ENCODE measurements at places on chromosomes 3 and 15.

GRCh38 chr3:43171748-43172147 is 65.9 kb upstream of the POMGNT2 start:
- DNase-seq = no peak

- peak; percentile 42 for DNase-seq
Observed at GRCh38 chr3:156615592-156616173, 58.7 kb upstream of the TIPARP start.

- DNase-seq = no peak
Observed at GRCh38 chr3:42709621-42710020, 7.0 kb upstream of the HHATL start.

DNA sequence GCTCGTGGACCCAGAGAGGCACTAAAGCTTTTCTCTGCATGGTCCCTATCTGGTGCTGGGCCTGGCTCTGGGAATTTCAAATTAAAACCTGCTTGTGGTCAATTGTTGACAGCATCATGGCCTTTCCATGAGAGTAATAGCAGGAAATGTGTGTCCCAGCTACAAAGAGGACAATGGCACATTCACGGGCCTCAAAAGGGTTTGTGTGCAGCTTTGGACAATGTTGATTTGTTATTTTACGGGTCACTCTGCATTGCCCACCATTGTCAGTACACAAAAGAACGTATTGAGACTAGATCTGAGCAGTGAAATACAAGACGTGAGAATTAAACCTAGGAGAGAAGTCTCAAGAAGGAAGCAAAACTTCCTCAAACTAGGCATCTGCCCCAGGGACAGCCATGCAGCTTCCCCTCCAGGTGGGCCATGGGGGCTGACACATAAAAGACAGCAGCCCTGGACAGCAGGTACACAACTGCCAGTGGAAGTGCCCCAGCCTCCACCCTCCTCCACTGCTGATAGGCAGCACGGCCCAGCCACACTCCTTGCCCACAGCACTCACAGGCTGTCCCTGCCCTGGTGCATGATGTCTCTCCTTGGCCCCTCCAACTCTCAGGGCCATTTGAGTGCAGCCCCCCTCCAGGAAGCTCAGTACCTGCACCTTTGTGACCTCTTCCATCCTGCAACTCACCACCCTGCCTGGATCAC is 15.9 kb upstream of the LTF start:
- DNase-seq = no peak

DNA sequence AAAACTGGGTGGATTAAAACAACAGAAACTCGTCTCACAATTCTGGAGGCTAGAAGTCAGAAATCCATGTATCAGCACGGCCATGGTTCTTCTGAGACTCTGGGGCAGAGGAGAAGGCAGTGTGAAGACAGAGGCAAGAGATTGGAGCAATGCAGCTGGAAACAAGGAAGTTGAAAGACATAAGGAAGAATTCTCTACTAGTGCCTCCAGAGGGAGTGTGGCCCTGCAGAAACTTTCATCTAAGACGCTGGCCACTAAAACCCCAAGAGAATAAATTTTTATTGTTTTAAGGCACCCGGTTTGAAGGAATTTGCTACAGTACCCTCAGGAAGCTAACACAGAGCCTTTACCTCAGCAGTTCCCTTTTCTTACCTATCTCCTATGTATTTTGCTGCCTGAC is 1012.2 kb upstream of the CADM2 start:
- no peak for DNase-seq
